HT1080 (cell line): ENCODE measurements at places on chromosomes 12 and 14. TPM values are rescaled to one million over a fixed set of nuclear protein-coding genes. Genes with fewer than 3 reads are reported as not detected.

DNA sequence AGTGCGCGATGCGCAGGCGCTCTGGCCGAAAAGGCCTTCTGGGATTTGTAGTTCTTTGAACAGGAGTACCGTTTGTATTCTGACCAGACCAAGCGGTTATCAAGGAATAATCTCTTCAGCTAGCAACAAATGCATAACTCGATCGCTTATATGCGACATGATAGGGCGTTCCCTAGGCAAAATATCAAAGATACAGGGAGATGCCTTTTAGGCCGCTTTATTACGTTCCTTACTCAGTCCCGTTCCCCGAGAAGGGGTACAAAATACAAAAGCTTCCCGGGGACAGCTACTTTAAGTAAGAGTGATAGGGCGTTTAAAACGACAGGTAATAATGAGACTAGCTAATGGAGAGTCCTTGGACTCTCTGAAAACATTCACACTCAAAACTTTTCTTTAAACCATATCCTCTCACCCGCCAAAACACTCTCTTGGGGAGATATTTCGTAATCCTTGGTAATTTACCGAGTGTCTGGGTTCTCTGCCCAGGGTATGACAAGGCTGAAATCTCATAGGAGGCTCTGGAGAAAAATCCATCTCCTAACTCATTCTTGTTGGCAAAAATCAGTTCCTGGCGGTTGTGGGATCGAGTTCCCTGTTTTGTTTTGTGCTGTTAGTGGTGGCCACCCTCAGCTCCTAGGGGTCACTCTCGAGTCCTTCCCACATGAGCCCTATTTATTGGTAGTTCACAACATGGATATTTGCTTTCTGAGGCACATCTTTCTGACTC lies 412 bp upstream of the SNW1 start:
- peak; percentile 42 for DNase-seq

DNA sequence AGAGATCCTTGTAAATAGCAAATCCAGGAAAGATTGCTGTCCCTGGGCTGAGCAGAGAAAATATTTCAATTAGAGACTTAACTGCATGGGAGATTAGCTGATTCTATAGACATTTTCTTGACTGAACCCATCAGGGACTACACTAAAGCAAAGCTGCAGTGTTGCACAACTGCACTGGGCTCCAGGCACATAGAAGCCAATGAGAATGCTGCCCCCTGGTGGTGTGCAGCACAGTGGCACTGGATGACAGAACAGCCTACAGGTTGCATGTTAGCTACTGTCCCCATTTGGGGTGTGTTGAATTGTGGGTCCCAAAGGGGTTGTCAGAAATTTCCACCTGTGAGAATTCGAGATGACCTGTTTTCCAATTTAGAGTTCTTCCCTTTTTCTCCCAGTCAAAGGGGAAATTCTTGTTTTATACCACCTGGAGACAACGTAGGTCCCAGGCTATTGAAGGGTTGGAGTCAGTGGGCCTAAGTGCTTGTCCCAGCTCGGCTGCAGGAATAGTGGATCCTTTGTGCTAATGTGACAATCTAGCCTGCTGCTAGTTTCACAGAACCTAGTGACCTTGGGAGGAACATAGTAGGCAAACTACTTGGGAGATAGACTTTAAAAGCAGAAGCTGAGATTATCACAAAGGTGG lies 114.7 kb downstream of the SLC8A3 start:
- peak; percentile 62 for DNase-seq

DNA sequence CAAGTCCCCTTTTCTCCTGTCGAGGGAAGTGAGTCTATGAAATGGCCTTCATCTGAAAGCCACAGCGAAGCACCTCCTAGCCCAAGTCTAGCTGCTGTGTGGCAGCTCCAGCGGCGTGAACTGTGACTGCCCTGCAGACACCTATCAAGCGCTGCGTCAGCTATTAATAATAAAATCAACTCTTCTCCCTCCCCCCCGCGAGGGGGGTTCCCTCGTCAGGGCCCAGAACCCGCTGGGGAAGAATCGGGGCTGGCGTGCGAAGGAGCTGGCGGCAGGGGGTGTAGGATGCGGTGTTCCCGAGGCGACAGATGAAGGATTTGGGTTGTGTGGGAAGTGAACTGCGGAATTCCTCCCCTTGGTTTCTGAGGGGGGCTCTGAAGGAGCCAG lies 662 bp upstream of the ATP2A2 start:
- DNase-seq, result peak; percentile 61

GRCh38 chr12:14256121-14256520 lies 109.4 kb upstream of the ATF7IP start:
- DNase-seq, result peak; percentile 53

SLC24A4 gene
- total RNA-seq, result 0.03 TPM in 1 of 2 replicates, not detected in the other

ESYT1 gene
- total RNA-seq, result 134 and 140 TPM in 2 replicates
